ENCODE measurements at places on chromosomes 3 and 15.

DNA sequence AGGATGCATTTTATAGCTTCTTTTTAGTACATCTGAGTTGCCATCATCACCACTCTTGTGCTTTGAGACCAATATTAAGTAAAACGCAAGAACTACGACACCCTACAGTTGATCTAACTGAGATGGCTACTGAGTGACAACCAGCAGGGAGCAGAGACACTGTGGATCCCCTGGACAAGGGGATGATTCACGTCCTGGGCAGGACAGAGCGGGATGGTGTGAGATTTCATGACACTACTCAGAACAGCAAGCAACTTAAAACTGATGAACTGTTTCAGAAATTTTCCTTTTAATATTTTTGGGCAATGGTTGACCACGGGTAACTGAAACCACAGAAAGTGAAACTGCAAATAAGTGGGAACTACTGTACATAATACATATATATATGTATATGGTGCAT lies 299.2 kb downstream of the ADAMTS17 start:
- DNase-seq = peak; percentile 3

DNA sequence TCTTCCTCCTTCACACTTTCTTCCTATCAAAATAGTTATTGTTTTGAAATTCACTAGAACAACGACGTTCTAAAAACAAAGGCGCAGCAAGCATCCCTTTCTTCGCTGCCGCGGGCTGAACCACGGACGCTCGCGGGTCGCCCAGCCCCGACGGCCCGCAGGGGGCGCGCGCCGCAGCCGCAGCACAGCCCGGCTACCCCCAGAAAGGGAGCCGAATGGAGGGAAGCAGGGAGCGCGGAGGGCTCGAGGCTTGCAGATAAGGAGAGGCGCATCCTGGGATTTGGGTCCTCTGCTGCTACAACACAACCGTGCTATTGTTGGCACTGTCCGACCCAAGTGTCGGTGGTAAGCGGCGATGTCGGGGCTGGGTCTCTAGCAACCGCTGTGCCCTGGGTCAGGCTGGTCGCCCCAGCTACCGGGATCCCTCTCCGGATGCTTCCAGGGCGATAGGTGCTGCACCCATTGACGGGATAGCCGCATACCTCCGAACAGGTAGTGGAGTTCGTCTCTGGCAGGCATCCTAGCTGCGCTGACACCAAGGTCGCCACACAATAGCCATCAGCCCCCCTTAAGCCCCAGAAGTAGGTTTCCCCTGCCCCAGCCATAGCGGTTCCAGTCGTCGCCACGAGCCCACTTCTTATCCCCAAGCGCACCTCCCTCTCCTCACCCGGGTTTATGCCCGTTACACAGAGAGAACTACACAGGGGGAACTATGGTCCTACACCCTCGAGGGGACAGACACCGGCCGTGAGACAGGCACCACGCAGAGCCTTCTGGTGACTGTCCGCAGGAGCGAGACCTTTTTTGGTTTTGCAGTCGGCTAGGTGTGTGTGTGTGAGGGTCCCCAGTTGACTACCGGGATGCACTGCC lies 6.0 kb downstream of the ONECUT1 start:
- peak; percentile 25 for DNase-seq

GRCh38 chr15:40310993-40311392 lies 3.3 kb upstream of the PLCB2 start:
- no peak for DNase-seq

- no peak for DNase-seq
Measured at GRCh38 chr3:171563298-171563697, 103.1 kb upstream of the TNIK start.

- DNase-seq = no peak
Measured at GRCh38 chr3:159693226-159693625, 295.4 kb upstream of the IL12A start.

- DNase-seq = peak; percentile 85
Measured at GRCh38 chr15:100929641-100930042, 10.5 kb downstream of the LRRK1 start.

GRCh38 chr3:85567071-85567676 lies 608.4 kb downstream of the CADM2 start:
- DNase-seq = peak; percentile 49

GRCh38 chr15:78854833-78855372 lies 17.8 kb upstream of the MORF4L1 start:
- no peak for DNase-seq

DNA sequence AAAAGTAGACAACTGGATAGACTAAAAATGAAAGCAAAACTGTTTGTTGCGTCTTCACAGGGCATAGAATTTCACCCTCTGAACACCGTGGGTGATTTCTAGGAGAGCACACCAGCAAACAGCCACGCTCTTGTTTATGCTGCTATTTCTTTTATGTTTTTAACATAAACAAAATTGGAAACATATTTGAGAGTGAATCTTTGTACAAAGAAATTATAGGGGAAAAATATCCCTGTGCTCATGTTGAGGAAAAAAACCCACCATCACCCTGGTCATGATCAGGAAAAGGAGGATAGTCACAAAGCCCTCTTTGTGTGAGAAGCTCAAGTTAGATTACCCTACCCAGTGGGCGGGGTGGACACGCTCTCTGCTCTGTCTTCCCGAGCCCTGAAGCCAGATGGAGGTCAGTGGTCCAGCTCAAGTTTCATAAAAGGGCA lies 313.3 kb downstream of the SATB1 start:
- DNase-seq = peak; percentile 27

DNA sequence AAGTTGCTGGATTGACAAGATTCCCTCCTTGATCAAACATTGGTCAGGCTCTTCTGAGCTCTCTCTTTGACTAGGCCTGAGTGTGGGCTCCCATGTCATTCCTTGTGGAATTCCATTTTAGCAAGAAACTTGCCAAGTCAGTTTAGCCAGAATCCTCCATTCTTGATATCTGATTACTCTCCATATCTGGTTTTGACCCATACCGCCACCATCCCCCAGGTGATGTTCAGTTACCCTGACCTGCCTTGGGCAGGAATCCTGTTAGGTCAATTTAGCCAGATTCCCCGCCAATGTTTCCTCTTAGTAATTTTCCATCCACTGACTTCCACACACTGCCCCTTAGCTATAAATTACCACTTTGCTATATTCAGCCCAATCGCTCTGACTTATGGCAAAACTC lies 1.0 kb upstream of the PCCB start:
- no peak for DNase-seq

- DNase-seq = no peak
Measured at GRCh38 chr3:191682961-191683360, 222.0 kb downstream of the PYDC2 start.

GRCh38 chr15:80662129-80662528 lies 33.0 kb upstream of the ABHD17C start:
- peak; percentile 28 for DNase-seq

DNA sequence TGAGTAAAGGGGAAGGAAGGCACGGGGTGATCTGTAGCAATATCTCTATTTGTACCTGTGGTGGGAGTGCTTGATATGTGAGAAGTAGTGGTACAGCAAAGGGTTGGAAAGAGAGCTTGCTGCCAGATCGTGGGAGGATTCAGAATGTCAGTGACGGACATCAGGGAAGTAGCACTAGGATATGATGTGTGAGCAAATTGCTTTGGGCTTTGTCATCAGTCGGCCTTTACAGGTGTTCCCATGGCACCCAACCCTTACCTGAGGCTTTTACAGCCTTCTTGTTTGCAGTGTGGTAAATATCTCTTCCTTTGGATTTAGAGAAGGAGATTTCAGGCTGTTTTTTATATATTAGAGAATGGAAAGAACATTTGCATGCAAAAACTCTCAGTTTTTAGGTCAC lies 29.8 kb downstream of the IL1RAP start:
- no peak for DNase-seq

DNA sequence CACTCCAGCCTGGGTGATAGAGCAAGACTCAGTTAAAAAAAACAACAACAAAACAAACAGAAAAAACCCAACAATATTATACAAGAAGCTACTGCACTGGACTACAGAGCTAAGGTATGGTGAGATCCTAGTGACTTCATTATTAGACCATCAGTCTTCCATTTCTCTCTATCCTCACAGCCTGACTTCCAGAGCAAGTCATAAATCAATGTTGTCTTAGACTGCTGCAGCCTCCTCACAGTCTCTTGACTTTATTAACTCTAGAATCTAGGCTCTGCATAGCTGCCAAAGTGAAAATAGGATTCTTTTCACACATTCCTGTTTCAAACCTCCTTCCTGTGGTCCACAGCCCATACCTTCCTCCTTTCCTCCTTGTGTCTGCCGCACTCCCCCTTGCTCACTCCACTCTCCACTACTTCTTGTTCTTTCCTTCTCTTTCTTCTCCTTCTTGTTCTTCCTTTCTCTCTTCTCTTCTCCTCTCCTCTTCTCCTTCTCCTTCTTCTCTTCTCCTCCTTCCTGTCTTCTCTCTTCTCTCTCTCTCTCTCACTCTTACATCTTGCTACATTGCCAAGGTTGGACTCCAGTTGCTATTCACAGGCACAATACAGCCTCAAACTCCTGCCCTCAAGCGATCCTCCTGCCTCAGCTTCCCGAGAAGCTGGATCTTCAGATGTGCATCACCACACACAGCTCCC lies 49.4 kb downstream of the CCR4 start:
- DNase-seq = no peak

GRCh38 chr3:130606336-130606735 lies 89.4 kb downstream of the COL6A6 start:
- DNase-seq = no peak

- DNase-seq = no peak
Measured at GRCh38 chr3:50562861-50563260, 4.7 kb downstream of the C3orf18 start.

DNA sequence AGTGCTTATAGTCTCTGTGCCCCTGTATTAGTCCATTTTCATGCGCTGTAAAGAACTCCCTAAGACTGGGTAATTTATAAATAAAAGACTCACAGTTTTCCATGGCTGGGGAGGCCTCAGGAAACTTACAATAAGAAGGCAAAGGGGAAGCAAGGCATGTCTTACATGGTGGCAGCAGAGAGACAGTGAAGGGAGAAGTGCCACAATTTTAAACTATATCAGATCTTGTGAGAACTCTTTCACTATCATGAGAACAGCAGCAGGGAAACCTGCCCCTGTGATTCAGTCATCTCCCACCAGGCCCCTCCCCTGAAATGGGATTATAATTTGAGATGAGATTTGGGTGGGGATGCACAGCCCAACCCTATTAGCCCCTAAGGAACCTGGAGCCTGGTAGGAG lies 243.2 kb downstream of the EDEM1 start:
- DNase-seq = no peak

GRCh38 chr3:143078883-143079282 lies 40.7 kb upstream of the CHST2 start:
- no peak for DNase-seq

DNA sequence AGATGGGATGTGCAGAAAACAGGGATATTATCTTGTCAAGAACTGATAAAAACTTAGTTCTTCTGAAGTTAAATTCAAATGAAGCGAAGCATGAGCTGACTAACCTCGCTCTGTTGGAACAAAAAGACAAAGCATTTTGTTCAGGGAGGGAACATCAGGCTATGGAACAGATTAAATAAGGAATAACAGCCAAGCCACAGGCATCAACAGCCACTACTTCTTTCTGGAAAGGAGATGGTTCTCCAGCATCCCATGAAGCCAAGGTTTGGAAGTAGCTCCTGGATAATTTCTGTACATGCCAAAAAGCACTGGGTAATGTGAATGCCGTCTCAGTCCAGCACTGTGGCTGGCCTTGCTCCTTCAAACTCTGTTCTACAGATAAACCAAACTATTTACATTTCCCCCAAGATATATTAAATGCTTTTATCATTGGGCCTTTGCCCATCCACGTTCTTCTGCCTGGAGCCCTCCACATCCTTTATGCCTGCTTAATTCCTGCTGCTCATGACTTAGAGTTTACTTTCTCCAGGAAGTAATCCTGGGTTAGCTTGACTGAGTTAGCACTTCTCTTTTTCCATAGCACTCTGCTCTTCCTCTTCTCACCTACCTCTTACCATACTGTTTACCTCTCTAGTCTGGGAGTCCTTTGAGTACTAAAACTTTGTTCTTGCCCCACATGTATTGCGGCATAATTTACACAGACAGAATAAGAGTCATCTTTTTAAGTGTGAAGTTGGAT lies 232.0 kb downstream of the CLSTN2 start:
- DNase-seq = no peak

DNA sequence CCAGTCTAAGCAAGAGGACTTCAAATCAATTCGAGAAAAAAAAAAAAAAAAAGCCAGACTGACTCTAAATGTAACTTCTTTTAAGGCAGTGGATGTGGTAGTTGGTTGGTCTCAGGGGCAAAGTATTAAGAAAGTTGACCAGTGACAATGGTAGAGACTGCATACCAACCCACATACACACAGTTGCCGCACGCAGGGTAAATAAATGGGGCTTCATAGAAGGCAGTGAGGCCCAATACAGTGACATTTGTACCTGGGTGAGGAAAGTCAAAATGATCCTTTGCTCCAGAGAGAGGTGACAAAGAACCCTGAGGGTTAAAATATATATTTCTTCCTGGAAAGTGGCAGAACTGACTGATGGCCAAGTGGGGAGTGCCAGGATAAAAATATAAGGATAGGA lies 100.8 kb upstream of the MEX3B start:
- no peak for DNase-seq

GRCh38 chr3:33231756-33232465 lies 13.3 kb upstream of the SUSD5 start:
- no peak for DNase-seq

DNA sequence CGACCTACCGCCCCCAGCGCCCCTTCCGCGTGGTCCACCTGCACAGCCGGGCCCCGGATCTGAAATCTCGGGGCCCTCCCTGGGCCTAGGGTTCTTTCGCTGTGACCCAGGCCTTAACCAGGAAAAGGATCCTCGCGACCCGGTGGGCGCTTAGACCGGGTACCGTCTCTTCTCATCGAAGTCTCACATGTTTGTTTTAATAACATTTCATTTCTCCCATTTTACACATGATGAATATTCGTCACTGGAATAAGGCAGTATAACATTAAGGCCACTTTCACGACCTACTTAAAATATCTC lies 277 bp upstream of the DALRD3 start:
- DNase-seq = no peak

GRCh38 chr3:13069495-13069894 lies 3.7 kb downstream of the IQSEC1 start:
- DNase-seq = peak; percentile 54

- DNase-seq = no peak
Measured at GRCh38 chr3:46995901-46996562, 16.6 kb downstream of the NBEAL2 start.

DNA sequence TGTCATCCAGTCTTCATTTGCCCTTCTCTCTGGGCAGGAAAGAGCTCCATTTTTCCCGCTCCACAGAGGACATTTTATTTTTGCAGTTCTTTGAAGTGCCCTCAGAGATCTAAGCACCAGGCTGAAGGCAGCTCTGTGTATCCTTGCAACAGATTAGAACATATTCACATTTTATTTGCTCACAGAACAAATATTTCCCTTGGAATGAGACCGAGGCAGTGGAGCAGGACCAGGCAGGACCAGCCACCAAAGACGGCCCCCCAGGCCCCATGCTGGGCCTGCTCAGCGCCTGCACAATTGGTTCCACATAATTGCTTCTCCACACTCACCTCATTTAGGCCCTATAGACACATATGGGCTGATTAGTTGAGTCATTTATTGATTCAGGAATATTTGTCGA lies 15.7 kb upstream of the ETV5 start:
- no peak for DNase-seq

DNA sequence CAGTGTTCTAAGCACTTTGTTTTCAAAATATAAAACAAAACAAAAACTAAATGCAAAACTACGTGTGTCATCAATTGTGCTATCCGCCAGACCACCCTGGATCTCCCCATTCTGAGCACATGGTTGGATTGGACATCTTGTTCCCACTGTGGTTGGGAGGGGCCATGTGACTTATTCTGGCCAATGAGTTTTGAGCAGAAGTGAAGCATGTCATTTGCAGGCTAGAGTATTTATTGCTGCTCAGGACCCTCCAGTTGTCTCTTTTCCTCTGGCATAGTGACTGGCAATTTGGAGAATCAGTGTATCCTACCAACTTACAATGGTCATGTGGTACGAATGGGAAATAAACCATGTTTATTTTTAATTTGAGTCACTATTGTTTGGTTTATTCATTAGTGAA lies 70.2 kb upstream of the ST8SIA2 start:
- DNase-seq = no peak
